ENCODE measurements at places on chromosomes 16 and 17.

GRCh38 chr16:88881007-88881615 lies 14.7 kb upstream of the PABPN1L start:
- DNase-seq = no peak

DNA sequence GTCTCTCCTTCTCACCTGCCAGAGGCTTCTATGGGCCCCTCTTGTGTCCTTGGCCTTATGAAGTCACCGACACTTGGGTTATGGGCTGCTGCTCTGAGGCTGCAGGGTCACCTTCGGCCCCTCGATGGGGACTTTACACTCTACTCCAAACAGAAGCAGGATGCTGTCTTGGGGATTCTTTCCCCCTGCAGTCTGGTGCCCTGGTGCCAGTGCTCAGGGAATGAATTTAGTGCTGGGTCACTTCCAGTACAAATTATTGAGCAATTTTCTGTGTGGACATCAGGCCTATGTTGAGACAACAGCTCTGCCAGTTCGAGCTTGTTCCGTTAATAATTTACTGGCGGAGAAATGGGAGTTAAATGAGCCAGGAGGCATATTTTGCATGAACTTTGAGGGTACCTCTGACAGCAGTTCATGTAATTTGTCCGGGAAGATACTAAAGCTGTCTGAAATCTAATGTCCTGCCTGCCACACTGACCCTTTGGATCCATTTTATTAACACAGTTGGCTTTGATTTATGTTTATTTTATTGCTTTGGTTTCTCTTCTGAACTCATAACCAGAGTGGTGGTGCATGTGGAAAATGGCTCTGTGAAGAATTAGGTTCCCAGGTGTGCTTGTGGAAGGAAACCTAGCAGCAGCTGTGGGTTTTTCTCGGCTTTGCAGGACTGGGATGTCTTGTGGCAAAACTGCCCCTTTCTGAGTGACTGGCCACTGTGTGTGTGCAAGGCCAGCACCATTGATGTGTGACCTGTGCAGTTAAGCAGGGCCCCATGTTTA lies 34.1 kb upstream of the DHX8 start:
- no peak for DNase-seq

- no peak for DNase-seq
Observed at GRCh38 chr17:78273813-78274212, 42.4 kb downstream of the TMEM235 start.

DNA sequence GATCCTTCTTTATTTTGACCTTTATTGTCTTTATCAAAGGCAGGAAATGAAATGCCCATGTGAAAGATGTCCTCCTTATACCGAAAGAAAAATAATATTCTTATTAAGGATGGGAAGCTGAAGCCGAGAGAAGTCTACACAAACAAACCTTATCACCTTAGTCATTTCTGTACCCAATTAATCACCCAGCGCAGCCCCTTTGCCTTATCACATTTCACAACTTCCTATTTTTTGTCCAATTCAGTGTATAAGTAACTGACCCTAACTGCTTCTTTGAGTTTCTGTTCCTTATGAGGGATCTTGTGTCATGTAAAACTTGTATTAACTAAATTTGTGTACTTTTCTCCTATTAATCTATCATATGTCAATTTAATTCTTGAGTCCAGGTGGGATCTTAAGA lies 16.4 kb upstream of the CCL23 start:
- DNase-seq = no peak

DNA sequence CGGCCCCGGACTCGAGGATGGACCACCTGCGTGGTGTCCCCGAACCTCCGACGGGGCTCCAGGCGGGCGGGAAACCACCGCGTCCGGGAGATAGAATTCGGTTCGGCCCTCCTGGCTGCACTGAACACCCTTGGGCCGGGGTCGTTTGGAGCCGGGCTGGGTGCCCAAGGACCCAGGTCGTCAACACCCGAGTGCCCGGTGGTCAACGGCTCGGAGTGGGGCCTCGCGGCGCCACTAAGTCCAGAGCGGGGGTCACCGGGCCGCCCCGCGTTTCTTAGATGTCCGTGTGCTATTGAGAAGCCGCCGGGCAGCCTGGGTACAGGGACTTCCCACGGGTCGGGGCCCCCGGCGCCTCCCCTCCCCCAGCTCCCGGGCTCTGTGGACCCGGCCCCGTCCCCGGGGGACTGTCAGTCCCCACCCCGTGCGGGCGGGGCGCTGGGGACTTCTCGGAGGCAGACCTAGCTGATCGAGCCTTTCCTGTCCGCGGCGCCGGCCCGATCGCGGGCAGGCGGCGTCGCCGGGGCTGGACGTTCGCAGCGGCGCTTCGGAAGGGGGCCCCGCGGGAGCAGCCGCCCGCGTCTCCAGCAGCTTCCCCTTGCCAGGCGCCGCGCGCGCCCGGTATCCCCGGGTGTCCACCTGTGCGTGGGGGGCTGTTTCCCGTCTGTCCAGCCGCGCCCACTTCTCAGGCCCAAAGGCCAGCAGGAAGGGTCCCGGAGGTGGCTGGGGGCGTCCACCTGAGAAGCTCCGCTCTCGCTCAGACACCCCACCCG lies 655 bp upstream of the NPTX1 start:
- DNase-seq = no peak

- no peak for DNase-seq
Observed at GRCh38 chr16:1918351-1919326, at the start of gene HS3ST6. Gene HS3ST6, minus strand, starts transcription at chr16:1918415. Its CDS starts 92 bp downstream, at chr16:1918323.

GRCh38 chr16:52568983-52569690 lies 22.2 kb upstream of the TOX3 start:
- no peak for DNase-seq

GRCh38 chr17:67980456-67980855 lies 15.8 kb downstream of the C17orf58 start:
- no peak for DNase-seq

GRCh38 chr16:21161211-21161610 lies 2.7 kb downstream of the LDAF1 start:
- DNase-seq = no peak

DNA sequence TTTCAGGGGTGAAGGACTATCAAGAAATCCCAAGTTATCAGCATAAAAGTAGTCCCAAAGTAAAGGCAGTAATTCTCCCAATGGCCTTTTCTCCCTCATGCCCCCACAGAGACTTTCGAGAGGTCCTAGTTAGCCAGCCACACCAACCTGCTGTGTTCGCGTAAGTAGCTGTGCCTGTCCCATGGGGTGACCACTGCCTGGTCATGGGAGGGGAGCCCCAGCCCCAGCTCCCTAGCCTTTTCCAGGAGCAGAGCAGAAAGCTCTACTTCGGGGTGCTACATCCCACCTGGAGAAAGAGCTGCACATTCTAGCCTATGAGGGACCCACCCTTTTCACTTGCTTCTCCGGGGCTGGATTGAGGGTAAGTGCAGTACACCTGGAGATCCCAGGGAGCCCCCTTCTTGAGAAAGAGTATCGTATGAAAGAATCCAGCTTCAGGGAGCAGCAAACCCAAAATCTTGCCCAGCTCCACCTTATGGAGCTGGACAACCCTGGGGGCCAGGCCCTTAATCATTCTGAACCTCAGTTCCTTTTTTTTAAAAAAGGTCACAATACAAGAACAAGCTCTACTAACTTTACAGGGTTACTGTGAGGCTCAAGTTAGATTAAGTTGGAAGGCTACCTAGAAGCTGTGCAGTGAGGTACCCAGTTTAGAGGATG lies 8.6 kb upstream of the SOST start:
- DNase-seq = no peak

GRCh38 chr16:50702725-50703124 lies 9.3 kb downstream of the NOD2 start:
- DNase-seq = no peak

- no peak for DNase-seq
Observed at GRCh38 chr16:15487336-15488284, 53.2 kb downstream of the BMERB1 start.

DNA sequence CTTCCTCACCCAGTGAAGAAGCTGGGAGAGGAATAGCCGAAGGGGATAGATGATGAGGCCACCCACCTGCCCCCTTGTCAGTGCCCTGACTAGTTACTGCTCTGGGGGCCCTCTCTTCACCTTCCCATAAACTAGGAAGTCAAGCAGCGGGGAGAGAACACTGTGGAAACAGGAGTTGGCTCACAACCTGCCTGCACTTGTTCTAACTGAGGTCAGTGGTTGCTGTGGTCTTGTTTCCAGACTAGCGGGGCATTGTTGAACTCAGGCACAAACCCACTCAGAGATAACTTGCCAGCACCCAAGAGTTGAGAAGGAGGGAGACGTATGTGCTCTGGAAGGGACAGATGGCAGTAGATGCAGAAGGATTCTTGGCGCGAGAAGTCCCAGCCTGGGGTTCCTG lies 48.6 kb upstream of the DDX52 start:
- no peak for DNase-seq

- DNase-seq = no peak
Observed at GRCh38 chr17:63984236-63984635, 11.5 kb upstream of the SCN4A start.

DNA sequence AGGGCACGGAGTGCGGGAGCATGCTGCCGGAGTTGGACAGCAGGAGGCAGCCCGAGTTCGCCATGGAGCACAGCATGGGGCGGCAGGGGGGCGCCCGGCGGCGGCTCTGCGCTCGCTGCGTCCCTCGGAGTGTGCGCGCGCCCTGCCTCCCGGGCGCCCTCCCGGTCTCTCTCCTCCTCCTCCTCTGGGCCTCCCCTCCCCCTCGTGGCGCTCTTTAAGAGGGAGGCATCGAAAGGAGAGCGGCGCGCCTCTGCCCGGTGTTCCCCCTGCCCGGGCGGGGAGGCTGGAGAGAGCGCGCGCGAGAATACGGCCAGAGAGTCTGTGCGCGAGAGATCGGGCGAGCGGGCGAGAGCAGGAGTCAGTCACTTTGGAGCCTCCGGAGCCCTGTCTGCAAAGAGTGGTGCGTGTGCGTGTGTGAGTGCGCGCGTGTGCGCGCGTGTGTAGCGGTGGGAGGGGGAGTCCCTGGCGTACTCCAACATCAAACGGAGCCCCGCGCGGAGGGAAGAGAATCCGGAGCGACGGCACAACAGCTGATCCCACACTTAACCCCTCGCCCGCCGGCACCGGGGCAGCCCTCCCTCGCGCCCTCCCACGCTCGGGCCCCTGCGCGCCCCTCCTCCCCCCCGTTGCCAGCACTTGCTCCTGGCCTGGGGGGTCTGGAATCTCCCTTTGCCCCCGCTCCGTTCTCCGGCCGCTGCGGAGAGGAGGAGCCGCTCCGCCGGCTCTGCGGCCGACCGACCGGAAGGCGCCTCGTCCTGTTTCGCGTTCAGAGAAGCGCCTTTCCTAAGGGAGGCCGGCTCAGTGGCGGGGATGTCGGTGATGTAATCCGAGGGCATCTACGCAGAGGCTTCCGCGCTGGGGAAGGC lies 108.9 kb downstream of the ENGASE start:
- no peak for DNase-seq

DNA sequence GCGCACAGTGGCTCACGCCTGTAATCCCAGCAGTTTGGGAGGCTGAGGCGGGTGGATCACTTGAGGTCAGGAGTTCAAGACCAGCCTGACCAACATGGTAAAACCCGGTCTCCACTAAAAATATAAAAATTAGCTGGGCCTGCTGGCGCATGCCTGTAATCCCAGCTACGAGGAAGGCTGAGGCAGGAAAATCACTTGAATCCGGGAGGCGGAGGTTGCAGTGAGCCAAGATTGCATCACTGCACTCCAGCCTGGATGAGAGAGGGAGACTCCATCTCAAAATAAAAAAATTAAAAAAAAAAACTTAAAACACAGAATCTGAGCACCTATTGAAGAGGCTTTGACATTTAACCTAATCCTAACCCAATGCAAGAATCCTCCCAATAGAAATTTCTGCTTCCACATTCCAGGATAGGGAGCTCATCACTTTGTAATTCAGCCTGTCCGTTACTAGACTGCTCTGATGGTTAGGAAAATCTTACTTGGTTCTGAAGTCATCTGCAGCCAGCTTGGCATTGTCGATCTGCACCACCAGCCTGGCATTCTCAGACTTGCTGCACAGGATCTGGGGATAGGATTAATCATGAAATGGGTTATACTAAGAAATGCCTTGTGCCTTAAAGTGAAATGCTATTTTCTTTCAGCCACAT lies 2.1 kb downstream of the KRT33B start:
- DNase-seq = no peak
